ENCODE measurements at places on chromosomes 1 and 21.

DNA sequence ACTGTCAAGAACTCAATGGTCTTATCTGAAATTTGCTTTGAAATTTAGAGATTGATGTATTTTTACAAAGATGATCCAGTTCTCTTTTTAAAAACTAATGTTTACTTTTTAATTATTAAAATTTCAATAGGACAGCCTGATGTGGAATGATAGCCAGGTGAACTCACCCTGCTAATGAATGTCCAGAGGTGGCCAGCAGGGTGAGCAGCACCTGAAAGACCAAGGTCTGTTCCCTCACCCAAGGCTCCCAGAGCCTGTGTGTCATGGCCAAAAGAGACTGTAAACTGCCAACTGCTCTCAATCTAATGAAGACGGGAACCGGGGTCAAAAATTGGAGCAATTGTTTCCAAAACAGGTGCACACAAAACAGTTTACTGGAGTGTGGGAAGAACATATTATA, 340.4 kb downstream of the DISC1 start:
- DNase-seq: no peak

- DNase-seq: no peak
Measured at GRCh38 chr1:176434234-176434633, 28.7 kb upstream of the PAPPA2 start.

- DNase-seq: no peak
Measured at GRCh38 chr1:167860231-167860923, 53.6 kb downstream of the ADCY10 start.

DNA sequence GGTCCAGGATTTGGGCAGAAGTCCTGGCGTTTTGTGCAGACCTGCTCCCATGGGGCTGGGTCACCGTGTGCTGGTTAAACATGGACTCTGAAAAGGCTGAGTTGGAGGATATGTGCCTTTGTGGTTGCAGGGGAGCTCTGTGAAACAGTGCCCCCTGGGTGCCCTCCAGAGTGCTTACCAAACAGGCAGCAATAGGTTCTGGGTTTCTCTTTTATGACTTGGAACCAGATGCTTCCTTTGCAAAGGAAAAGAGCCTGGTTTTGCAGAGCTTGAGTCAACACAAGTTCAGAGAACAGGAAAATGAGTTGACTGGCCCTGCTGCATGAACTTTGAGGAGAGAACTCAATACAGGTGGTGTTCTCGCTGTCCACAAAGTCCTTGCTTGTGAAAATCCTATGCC, 288.9 kb downstream of the TM2D1 start:
- no peak for DNase-seq

DNA sequence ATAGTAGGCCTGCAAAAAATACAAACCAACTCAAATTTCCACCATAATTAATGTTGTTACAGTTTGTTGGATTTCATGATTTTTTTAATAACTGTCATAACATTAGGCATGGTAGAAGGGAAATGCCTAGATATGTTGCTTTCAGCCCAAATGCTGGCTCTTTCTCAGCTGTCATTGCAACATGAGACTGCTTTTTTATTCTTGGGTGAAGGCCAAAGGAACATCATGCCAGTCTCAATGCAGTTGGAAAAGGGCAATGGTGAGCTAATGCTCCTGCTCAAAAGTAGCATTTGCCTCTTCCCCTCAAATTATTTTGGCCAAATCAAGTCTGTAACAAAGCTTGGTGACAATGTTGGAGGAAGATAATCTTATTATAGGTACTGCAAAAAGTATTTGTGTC, 877.7 kb upstream of the PRMT6 start:
- DNase-seq: peak; percentile 90

- DNase-seq: no peak
Measured at GRCh38 chr1:150507912-150508864, at the start of gene ECM1. Gene ECM1, plus strand, starts transcription at chr1:150508109. Its CDS starts 101 bp downstream, at chr1:150508210.

GRCh38 chr1:191963286-191963685, 195.0 kb upstream of the RGS18 start:
- no peak for DNase-seq

- no peak for DNase-seq
Measured at GRCh38 chr21:34967509-34968289, 81.4 kb downstream of the RUNX1 start.

- no peak for DNase-seq
Measured at GRCh38 chr1:229158341-229158921, 112.5 kb upstream of the RAB4A start.

- no peak for DNase-seq
Measured at GRCh38 chr1:36322041-36322785, 1.2 kb downstream of the EVA1B start.

GRCh38 chr1:95994643-95995042, 726.9 kb upstream of the PTBP2 start:
- no peak for DNase-seq

DNA sequence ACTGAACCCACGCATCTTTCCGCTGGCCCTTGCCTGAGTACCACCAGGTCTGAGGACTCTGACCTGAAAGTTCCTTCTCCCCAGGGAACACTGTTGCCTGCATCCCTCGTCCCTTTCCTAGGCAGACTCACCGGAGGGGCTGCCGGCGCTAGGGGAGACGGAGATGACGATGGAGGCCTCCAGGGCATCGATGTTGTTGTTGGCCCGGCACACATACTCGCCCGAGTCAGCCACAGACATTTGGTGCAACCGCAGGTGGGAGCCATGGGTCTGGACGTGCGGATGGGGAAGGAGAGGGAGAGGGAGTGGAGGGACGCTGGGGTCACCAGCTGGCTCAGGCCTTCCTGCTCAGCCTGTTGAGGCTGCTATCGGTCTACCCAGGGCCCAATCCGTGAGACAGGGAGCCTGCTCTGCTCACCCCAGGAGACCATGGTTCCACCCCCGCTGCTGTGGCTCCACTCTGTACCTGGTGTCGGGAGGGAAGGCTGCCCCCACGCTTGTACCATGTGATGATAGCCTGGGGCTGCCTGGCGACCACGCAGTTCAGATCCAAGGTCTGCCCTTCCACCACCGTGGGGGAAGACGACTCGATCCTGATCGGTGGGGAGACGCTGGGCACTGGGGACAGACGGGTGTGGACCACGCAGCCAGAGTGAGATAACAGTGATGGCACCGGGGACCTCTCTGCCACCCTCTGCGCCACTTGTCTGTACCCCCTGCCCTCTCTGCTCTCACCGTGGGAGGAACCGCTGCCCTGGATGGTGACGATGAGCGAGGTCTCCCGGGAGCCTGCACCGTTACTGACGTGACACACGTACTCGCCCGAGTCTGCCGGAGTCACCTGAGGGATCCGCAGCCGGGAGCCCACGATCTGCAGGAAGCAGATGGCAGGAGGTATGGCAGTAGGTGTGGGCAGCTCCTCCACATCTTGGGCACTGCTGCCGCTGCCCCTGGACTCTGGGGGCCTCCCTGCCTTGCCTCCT, 35.4 kb downstream of the LDLRAD2 start:
- no peak for DNase-seq

DNA sequence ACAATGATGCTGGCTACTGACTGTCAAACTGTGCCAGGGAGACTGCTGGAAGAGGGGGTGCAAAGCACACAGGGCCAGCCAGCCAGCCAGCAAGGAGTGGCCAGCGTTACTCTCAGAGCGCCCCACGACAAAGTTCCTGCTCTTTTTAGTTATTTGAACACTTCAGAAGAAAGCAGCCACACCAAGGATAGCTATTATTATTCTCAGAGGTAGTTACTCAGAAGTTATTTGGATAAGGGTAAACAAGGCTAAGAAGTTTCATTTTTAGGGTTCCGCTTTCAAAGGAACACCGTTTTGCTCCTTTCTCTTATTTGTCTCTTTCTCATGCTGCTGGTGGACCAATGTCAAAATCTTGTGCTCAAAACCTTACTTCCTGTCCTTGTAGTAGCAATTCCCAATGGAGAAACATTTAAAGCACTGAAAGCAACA, 59.9 kb downstream of the VANGL2 start:
- no peak for DNase-seq

DNA sequence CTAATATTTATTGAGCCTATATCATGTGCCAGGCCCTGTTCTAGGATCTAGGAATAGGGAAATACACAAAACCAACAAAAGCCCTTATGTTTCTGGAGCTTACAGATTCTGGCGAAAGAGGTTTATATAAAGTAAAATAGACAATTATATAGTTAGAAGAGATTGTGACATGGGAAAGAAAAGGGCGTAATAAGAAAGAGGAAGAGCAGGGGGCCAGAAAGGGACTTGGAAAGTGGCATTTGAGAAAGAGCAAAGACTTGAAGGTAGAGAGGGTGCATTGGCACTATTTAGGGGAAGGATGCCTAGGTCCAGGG, 322.5 kb upstream of the FAM78B start:
- DNase-seq: no peak

DNA sequence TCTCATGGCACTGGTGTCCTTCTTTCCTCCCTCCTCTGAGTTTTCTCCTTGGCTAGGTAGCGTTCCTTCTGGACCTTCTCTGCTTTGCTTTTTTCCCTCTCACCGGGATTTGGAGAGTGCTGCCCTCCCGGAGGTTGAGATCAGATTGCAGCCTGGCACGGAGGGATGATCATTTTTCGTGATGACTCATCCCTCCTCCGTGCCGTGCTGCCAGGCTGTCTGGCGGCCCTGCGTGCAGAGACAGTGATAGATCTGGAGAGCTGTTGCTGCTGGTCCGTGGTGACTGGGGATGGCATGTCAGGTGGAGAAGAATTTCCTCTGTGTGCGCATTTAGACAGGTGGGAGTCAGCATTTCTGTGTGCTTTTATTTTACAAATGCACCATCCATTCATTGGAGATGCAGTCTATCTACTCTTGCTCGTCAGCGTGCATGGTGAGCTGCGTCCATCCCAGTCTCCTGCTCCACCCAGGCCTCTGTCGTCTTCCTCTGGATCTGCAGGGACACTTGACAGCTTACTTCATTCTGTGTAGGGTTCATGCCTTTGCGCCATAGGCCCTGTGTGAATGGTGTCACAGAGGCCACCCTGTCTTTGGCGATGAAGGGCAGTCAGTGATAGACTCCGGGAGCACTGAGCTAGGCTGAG, 104.4 kb downstream of the PCBP3 start:
- peak; percentile 84 for DNase-seq

GRCh38 chr1:55926906-55927471, 652.4 kb downstream of the PLPP3 start:
- no peak for DNase-seq

DNA sequence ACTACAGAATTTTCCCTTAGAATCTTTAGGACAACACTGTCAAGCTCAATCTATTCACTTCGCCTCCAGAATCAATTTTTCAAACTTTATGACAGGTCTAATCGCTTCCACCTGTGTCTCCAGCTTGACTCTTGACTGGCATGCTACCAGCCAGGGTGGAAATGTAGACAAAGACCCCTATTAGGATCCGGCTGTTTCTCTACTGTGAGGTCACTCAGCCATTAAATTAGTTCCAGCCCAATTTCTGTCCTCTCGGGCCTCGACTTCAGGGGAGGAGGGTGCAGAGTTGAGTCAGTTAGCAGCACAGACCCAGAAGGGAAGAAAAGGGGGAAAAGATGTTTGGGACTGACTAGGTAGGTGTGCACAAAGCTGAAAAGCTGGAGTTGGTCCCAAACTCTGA, 78.5 kb downstream of the HLCS start:
- DNase-seq: peak; percentile 44

GRCh38 chr1:204258213-204259115, 44.7 kb upstream of the GOLT1A start:
- peak; percentile 55 for DNase-seq

DNA sequence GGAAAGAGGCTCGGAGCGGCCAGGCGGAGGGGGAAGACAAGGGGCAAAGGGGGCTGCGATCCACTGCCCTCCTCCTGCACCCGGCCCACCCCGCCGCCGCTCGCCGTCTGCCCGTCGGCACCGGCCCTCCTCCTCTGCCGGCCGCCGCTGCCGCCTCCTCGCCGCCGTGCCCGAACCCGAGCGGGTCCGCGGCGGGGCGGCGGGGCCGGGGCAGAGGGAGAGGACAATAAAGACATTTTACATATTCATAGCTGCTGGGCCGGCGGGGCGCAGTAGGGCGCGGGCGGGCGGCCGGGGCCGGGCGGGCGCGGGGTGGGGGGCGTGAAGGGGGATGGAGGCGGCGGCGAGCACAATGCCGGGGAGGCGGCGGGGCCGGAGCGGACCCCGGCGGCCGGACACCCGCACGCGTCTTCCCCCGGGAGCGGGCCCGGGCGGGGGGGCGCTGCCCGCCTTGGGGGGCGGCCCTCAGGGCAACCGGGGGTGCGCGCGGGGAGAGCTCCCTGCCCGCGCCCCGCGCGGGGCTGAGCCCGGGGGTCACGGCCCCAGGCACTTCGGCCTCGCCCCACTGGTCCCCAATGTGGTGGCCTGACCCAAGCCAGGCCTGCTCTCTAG, 546 bp downstream of the POU2F1 start:
- DNase-seq: no peak

DNA sequence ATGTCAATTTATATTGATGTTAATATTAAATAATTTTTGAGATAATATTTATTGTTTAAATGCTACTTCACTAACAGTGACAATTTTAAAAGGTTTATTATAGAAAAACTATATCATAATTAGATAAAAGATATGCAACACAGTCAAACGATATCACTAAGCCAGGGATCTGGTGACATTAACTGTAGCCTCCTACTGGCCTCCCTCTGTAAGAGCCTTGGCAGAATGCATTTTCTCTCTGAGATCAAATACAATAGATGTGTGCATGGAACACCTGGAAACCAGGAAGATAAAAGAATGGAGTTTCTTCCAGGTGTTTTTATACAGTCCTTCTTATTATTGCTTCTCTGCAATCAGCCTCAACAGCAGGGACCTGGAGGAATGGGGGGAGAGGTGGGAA, 1762.1 kb downstream of the BRINP3 start:
- DNase-seq: no peak

DNA sequence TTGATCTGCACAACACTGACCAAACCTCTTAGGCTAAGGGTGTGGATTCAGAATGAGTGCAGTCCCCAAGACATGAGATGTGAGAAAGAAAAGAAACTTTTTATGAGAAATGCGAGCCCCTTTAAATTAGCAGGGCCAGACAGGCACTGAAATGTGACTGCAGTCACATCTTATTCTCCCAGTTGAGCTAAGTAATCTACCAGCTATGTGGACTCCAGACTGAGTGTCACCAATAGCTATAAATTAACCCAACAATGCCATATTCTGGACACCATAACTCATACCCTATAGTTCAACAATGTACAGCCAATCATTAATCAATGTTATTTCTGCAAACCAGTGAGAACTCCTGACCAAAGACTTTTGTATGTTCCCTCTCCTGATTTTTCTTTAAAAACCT, 153.2 kb downstream of the COQ8A start:
- DNase-seq: no peak

- DNase-seq: no peak
Measured at GRCh38 chr1:6023346-6023745, 22.3 kb upstream of the KCNAB2 start.

DNA sequence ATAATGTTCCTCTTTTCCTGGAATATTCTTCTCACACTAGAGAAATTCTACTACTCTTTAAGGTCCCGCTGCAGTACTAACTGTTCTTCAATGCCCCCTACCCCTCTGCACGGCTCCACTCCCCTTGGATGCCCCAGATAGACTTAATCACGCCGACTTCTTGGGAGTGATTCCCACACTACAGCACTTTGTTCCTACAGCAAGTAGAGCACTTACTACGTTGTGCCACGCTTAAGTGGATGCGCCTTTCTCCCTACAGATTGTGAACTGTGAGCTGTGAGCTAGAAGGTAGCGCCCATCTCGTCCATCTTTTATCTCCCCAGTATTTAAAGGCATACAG, 2.2 kb downstream of the ZNF436 start:
- no peak for DNase-seq

All from NCI-H446 (cell line).